HFFc6 (cell line): ENCODE measurements at places on chromosomes 5 and 9.

- no peaks in the 10 kb centered on the region for H3K36me3 ChIP-seq
- H3K4me3 ChIP-seq: no peak overlapping the region
- no peaks in the 10 kb centered on the region; the same call in 1 of the 2 replicates for H3K27me3 ChIP-seq
- no peaks in the 10 kb centered on the region for H3K4me1 ChIP-seq
- no peak overlapping the region for H3K27ac ChIP-seq
These were observed 320.7 kb downstream of the ASTN2 start for GRCh38 chr9:117093891-117094844.

DNA sequence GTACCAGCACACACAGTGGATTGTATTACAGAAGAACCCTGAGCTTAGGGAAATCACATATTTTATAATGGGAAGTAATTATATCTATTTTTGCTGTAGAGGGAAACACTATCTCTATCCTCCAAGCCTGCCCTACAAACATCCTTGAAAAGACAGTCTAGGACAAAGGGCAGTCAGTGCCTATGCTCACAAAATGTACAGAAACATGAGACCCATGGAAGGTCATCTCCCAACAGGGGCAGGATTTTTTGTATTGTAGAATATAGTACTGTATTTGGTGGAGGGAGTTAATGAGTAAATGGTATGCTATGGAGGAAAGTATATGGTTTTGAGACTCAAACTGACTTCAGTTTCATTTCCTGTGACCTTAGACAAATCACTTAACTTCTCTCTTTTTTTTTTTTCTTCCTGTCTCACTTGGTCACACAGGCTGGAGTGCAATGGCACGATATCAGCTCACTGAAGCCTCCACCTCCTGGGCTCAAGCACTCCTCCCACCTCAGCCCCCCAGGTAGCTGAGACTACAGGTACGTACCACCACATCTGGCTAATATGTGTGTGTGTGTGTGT lies 5.8 kb upstream of the RAB14 start:
- H3K4me3 ChIP-seq: no peak overlapping the region
- DNase-seq: no peak
- no peak overlapping the region for H3K27ac ChIP-seq
- H3K36me3 ChIP-seq: no peaks in the 10 kb centered on the region
- H3K4me1 ChIP-seq: peaks cover 21% of the 10 kb centered on the region
- H3K27me3 ChIP-seq: no peaks in the 10 kb centered on the region; the same call in 1 of the 2 replicates

DNA sequence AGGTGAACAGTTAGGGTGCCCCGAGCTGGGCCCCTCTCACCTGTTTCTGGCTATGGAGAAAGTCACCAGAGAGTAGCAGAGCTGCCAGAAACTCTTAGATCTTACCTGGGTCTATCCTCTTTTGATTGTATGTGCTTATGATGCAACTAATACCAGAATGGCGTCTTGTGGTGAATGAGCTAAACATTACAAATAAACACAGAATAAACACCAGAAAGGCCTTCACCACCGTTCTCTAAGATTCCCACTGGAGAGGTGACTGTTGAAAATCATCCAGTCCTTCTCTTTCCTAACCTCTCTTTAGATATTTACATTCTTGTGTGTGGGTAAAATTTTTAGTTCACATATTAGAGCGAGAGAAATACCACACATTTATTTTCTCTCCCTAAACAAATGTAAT lies 241.7 kb upstream of the GAS1 start:
- H3K36me3 ChIP-seq: no peaks in the 10 kb centered on the region
- H3K4me1 ChIP-seq: peaks cover 44% of the 10 kb centered on the region
- no peak overlapping the region for H3K27ac ChIP-seq
- H3K4me3 ChIP-seq: no peak overlapping the region
- DNase-seq: no peak

GRCh38 chr5:93188876-93189485 lies 392.0 kb downstream of the NR2F1-AS1 start:
- no peak for DNase-seq
- peak overlapping the region; percentile 20; the same call in 1 of the 2 replicates for H3K27ac ChIP-seq
- peaks cover 85% of the 10 kb centered on the region for H3K4me1 ChIP-seq
- H3K4me3 ChIP-seq: no peak overlapping the region
- H3K27me3 ChIP-seq: peaks cover 1% of the 10 kb centered on the region; the same call in 1 of the 2 replicates
